Osteocyte (in vitro differentiated cells): ENCODE measurements at places on chromosomes 1 and 21.

- DNase-seq, result no peak
Measured at GRCh38 chr1:97989094-97989680, 68.4 kb upstream of the DPYD start.

DNA sequence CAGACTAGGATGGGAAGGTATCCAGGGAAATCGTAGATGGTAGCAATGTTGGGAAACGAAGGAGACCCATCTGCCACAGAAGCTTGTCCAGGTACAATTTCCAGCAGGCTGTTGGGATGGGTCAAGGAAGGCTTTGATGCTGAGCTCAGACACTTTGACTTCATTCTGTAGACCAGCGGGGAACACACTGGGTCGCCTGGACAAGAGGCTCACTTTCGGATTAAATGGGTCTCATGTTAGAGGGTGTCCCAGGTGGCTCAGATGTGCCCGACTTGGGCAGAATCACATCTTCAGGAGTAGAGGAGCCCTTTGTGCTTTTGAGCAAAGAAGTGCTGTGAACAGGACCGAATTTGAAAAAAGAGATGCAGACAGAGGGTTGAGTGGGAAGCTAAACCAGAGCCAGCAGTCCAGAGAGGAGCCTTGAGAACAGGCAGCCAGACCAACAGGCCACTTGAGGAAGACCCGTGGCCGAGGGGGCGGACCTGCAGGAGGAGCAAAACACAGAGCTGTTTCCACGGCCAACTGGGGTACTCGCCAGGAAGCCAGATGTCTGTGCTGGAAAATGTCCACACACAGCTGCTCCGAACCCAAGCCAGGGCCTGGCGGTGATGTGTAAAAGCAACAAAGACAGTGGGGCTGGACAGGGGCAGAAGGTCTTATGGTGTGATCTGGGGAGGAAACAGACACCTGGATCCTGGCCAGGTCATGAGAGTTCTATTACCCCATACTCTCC is 146.9 kb downstream of the AJAP1 start:
- DNase-seq, result no peak

DNA sequence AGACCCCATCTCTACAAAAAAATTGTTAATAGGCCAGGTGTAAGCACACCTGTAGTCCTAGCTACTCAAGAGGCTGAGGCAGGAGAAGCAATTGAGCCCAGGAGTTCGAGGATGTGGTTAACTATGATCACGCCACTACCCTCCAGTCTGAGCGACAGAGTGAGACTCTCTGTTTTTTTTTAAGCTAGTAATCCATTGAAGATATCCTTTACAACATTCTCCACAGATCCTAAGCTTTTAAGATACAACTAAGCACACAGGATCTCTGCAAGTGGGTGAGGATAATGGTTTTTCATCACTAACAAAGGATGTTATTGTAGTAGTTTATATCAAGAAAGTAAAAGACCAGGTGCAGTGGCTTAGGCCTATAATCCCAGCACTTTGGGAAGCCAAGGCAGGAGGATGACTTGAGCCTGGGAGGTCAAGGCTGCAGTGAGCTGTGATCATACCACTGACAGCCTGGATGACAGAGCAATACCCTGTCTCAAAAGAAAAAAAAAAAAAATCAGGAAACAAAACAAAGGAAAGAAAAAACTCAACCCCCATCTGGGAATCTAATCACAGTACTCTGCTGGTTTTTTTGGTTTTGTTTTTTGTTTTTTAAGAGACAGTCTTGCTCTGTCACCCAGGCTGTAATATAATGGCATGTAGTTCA is 166.1 kb downstream of the RERE start:
- DNase-seq, result no peak

DNA sequence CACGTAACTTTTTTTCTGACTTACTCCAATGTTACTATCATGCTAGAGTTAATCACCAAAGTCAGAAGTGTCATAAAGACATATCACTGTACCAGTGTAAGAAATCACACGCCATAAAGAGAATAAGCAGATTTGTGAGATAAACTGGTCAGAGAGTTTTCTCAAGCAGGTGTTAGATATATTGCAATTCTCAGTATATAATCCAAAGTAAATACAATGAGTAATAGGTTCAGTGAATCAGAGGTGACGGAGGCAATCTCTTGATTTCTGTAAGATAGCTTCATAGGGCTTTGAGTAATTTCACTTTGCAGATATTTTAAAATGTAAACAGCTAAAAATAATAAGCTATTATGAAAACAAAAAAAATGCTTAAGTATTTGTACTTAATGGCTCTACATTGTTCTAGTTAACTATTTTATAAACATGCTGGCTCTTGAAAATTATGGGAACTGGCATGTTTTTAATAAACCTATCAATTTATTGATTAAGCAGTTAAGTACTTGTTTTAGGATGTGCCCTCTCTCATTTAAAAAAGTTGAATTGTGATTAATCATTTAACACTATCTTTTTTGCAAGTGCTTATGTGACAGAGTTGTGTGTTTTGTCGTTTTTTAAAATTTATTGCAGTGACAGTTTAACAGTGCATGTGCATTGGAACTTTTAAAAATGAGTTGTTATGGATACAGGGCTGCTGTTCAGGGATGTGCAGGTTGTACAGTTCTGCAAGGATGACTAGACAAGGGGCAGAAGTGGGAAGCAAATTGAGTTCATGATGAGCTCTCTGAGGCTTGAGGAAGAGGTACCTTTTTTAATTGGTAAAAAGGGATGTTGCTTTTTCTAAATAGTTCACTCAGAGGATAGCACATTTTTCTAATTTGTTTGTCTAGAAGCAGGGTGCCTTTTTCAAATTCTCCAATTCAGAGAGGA is 119.1 kb downstream of the USP25 start:
- no peak for DNase-seq

DNA sequence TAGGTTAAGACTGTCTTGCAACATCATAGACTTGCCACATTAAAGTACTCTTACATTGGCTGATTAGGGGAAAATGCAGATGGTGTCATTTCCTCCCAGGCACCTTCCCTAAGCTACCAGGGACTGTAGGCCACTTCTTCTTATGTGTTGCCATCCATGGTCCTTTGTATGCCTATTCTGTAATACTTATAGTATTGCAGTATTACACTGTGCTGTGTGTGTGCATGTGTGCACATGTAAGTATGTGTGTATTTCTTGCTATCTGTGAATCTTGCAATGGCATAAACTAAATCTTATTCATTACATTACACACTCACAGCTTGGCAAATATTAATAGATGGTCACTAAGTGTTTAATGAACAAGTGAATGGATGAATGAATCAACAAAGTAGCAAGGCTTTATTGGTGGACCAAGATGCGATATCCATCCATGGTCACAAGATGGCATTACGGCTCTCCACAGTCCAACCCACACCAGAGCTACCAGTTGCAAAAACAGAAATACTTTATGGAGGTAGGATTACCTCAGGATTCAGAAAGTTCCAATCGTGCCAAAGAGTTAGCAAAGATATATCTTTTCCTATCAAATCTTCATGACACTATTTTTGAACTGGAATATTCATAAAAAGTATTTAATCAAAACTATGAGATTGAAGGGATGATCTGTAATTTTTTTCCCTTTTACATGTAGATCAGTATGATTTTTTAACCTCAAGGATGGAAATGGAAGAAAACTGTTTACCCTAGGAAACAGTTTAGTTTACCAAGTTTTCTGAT is 160.2 kb downstream of the DENND1B start:
- DNase-seq, result no peak

DNA sequence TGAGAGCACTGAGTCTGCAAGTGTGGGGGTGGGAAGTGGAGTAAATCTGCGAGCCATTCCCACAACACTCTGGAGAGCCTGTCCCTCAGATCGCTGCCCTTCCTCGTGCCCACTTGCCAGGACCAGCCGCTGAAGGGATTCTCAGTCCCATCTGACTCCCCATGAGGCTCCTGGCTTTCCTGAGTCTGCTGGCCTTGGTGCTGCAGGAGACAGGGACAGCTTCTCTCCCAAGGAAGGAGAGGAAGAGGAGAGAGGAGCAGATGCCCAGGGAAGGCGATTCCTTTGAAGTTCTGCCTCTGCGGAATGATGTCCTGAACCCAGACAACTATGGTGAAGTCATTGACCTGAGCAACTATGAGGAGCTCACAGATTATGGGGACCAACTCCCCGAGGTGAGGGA is 1.9 kb downstream of the OPTC start:
- no peak for DNase-seq

- DNase-seq, result no peak
Measured at GRCh38 chr1:185956881-185957280, 222.7 kb downstream of the HMCN1 start.

GRCh38 chr1:213997038-213997771 is 9.4 kb downstream of the PROX1 start:
- no peak for DNase-seq

- DNase-seq, result no peak
Measured at GRCh38 chr1:178521241-178521640, 8.3 kb downstream of the TEX35 start.

DNA sequence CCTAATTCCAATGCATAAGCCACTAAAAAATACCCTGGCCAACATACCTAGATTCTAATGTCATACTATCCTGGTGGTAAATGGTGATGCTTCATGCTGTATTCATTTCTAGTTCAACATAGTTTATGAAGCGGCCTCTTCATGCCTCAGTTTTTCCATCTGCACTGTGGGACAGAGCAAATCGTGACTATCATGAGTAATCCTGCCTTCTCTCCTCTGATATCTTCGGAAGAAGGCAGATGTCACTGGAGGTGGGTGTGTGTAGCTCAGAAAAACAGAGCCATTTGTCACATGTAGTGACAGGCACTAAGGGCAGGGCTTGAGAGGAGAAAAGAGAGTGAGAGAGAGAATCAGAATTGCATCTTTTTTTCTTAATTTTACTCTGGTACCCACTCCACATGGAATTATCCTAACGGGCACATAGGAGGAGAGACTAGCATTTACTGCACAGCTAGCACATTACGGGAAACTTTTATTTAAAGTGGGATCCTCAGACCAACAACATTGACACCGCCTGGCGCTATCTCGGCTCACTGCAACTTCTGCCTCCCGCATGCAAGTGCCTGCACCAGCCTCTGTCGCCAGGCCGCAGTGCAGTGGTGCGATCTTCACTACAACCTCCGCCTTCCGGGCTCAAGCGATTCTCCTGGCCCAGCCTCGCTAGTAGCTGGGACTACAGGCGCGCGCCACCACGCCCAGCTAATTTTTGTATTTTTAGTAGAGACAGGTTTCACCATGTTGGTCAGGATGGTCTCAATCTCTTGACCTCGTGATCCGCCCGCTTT is 78.4 kb upstream of the KCNA3 start:
- DNase-seq, result no peak

DNA sequence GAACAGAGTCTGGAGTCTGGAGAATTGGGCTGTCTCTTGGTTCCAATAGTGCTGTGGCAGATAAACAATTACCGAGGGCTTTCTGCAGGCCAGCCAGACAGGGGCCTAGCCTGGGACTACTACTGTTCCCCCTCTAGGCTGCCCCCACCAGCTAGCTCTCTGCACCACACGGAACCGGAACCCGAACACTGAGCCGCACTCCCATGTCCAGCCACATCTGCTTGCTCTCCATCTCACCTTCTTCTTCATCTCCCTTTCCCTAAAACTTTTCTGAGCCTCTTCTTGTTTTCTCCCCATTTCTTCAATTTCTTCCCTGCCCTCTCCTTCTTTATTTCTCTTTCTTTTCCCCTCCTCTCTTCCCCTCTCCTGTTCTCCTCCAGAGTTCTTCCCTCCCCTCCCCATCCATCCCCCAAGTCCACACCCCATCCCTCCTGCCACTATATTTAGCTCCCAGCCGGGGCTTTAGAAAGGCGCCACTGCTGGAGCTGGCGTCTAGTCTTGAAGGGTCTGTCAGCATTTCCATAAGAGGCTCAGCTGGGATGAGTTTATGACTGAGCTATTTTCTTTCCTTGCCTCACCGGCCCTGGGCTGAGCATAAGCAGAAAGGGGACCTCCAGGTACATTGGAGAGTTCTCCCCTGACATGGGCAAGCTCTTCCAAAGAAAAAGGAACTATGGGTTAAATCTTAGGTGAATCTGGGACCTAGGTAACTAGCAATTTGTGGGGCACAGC is 25.7 kb upstream of the ATP2B4 start:
- no peak for DNase-seq

GRCh38 chr1:234589854-234590620 is 19.9 kb downstream of the IRF2BP2 start:
- no peak for DNase-seq

DNA sequence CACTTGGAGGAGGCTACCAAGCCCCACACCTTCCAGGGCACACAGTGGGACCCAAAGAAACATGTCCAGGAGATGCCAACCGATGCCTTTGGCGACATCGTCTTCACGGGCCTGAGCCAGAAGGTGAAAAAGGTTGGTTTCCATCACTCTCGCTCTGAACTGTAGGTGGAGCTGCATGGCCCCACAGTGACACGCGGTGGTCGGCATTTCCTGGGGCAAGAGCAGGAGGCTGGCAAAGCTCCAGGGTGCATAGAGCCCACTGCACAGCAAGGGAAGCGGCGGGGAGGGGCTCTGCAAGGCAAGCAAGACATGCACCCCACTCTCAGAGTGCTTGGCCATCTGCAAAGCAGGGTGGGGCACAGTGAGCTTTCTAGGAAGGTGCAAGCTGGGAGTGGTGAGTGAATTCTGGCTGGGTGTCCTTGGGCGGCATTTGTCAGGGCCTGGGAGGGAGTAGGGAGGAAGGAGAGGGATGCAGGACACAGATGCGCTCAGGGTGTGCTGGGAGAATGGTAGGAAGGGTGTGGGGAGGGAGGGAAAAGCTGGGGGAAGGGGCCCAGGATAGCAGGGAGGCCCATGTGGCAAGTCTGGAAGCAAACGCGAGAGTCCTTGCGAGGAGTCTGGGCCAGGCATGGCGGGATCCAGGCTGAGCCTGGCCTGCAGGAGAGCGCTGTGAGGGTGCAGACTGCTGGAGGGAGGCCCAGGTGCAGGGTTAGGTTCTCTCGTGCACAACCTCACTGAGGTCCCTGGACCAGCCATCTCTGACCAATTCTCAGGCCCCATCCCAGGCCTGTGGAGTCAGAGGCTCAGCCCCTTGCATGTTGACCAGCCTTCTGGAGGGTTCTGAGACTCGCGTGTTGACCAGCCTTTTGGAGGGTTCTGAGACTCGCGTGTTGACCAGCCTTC is 11.0 kb downstream of the TRPM2 start:
- no peak for DNase-seq

DNA sequence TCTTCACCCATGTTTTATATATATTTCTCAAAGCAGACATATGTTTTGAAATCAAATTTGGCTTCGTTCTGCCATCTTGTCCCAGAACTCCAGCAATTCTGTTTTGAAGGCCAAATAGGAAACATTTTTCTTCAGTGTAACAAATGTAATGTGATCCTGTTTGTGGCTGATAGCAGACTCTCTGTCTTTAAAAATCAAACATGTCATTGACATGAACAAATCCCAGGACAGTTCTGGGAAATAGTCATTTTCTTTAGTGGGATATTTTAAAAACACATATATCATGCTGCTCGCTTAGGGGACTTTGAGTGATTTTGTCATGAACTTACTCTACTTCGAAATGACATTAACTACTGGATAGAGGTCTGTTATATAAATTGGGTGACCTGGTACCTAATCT is 51.4 kb downstream of the HMCN1 start:
- no peak for DNase-seq

GRCh38 chr1:72285074-72285425 is 2.7 kb upstream of the NEGR1 start:
- no peak for DNase-seq
